Chondrocyte (in vitro differentiated cells): ENCODE measurements at places on chromosomes 1 and 21. TPM values are rescaled to one million over a fixed set of nuclear protein-coding genes. Genes with fewer than 3 reads are reported as not detected.

DNA sequence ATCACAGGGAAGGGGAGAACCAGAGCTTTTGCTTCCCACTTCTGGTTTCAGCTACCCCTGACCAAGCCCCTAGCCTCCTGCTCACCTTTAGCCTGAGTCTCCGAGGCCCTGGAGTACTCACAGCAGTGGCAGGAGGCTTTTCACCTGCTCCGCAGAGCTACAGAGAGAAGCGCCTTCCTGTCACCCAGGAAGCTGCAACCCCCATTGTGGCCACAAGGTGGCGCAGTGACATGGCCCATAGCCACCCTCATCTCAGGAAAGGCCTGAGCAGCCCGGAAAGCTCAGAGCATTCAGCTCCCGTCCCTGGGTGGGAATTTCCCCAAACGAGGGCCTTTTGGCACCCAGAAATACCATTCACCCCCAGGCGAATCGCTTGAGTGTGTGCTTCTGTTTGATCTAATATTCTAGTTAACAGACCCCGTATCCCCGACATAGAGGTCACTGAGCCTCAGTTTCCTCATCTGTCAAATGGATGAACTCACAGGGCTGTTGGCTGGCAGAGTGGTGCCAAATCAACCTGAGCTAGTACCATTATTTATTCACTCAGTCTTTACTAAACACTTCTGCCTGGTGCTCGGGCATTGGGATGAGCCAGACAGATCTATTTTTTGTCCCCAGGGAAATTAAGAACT is 25.3 kb downstream of the A3GALT2 start:
- peaks cover 23% of the 10 kb centered on the region for H3K36me3 ChIP-seq
- peaks cover 16% of the 10 kb centered on the region for H3K4me1 ChIP-seq
- peak overlapping the region; percentile 8 for H3K27ac ChIP-seq
- no peaks in the 10 kb centered on the region for H3K27me3 ChIP-seq
- DNase-seq = no peak

- peaks cover 13% of the 10 kb centered on the region for H3K4me1 ChIP-seq
- H3K27ac ChIP-seq = no peak overlapping the region
- no peaks in the 10 kb centered on the region for H3K36me3 ChIP-seq
Measured at GRCh38 chr1:117015724-117016123, 14.2 kb downstream of the CD101 start.

DNA sequence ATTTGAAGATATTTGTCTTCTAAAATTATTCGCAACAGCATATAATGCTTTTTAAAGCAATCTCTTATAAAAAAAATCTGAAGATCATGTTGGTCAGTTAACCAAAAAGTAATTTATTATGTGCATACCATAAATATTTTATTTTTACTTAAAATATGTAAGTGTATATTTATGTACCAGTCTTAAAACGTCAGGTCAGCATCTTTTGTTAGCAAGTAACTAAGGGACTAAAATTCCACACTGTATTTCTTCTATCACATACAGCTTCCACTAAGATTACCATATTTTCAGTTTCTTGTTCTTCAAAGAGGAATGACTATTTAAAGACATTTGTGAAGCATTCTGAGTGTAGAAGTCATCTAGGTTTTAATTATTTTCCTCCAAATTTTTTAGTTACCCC is 19.6 kb downstream of the NEGR1 start:
- no peak overlapping the region for H3K27ac ChIP-seq
- no peaks in the 10 kb centered on the region for H3K27me3 ChIP-seq
- no peak overlapping the region for H3K4me3 ChIP-seq
- no peak for DNase-seq

- peaks cover 8% of the 10 kb centered on the region for H3K4me1 ChIP-seq
- H3K36me3 ChIP-seq = no peaks in the 10 kb centered on the region
- H3K27ac ChIP-seq = no peak overlapping the region
- H3K27me3 ChIP-seq = no peaks in the 10 kb centered on the region
- DNase-seq = peak; percentile 18
Measured at GRCh38 chr1:9778905-9779304, 44.9 kb downstream of the CLSTN1 start.

IL24 gene
- not detected in 3 replicates for total RNA-seq

- H3K27me3 ChIP-seq = no peaks in the 10 kb centered on the region
- DNase-seq = no peak
- no peak overlapping the region for H3K4me3 ChIP-seq
- H3K36me3 ChIP-seq = no peaks in the 10 kb centered on the region
Measured at GRCh38 chr1:77468257-77468948, 186.6 kb downstream of the AK5 start.

DNA sequence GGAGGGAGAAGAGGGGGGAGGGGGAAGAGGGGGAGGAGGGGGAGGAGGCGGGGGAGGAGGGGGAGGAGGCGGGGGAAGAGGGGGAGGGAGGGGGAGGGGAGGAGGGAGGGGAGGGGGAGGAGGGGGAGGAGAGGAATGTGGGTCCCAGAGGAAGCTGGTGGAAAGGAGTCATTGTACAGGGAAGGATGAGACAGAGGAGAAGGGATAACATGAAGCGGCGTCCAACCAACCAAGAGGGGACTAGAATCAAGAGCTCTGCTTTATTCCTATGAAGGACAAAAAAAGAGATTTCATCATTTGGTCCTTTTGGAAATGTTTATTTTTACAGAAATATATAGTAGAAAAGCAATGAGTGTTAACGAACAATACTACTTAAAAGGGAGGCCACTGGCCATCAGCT is 24.5 kb downstream of the COA6 start:
- H3K27ac ChIP-seq = no peak overlapping the region
- no peak for DNase-seq
- no peak overlapping the region for H3K4me3 ChIP-seq
- peaks cover 4% of the 10 kb centered on the region for H3K36me3 ChIP-seq

DNA sequence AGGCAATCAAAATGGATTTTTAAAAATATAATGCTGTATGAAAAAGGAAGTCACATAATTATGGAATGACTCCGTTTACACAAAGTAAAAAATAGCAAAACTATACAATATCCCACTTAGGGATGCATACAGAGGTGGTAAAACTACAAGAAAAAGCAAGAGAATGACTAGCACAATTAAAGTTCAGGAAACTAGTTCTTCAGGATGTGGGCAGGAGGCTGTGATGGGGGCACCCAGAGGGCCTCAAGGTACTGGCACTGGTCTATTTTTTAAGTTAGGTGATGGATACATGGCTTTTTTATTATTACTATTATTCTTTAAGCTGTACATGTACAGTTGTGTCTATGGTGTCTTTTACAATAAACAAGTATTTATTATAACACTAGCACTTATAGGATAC is 1.4 kb upstream of the ZC3H12A start:
- H3K27ac ChIP-seq = peak overlapping the region; percentile 98
- H3K27me3 ChIP-seq = no peaks in the 10 kb centered on the region
- peaks cover 73% of the 10 kb centered on the region for H3K4me1 ChIP-seq
- H3K36me3 ChIP-seq = peaks cover 3% of the 10 kb centered on the region
- no peak for DNase-seq
- H3K4me3 ChIP-seq = peak overlapping the region; percentile 63

DNA sequence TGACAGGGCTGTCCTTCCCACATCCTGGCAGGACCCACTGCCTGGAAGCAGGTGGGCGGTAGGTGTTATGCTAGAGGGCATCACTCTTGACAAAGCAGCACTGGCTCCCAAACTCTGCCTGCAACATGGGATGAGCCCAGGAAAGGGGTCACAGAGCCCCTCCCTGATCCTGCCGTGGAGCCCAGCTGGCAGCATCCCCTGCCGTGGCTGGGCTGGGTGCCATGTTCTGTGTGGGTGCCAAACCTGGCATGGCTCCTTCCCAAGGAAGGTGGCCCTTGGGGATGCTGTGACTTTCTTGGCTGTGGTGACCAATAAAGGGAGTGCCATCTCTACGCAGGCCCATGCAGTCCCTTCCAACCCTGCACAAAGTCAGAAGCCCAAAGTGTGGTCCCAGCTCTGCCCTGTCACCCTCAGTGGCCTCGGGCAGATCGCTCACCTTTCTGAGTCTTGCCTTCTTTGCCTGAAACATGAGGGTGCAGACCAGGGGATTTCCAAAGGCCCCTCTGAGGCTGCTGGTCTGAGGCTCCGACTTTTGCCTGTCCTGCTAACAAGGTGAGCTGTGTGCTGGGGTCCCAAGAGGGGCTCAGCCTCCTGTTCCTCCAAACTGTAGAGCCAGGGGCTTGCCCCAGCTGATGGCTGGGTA is 6.0 kb downstream of the CDK18 start:
- H3K36me3 ChIP-seq = no peaks in the 10 kb centered on the region
- H3K4me3 ChIP-seq = no peak overlapping the region
- H3K27me3 ChIP-seq = no peaks in the 10 kb centered on the region
- no peak for DNase-seq

- no peak for DNase-seq
- H3K4me1 ChIP-seq = peaks cover 27% of the 10 kb centered on the region
- H3K36me3 ChIP-seq = peaks cover 9% of the 10 kb centered on the region
- H3K4me3 ChIP-seq = peak overlapping the region; percentile 88
- H3K27me3 ChIP-seq = no peaks in the 10 kb centered on the region
Measured at GRCh38 chr1:35030756-35031446, 844 bp downstream of the ZMYM6 start.

GRCh38 chr1:121413821-121414220 is 229.0 kb downstream of the SRGAP2C start:
- H3K27ac ChIP-seq = no peak overlapping the region
- H3K36me3 ChIP-seq = no peaks in the 10 kb centered on the region
- no peak overlapping the region for H3K4me3 ChIP-seq
- no peak for DNase-seq

FLG2 gene
- total RNA-seq = not detected in 3 replicates

TNFRSF1B gene
- total RNA-seq = 0.22 TPM in 1 of 3 replicates, not detected in the others

- no peak overlapping the region for H3K4me3 ChIP-seq
- H3K27me3 ChIP-seq = peaks cover 7% of the 10 kb centered on the region
- H3K4me1 ChIP-seq = no peaks in the 10 kb centered on the region
Measured at GRCh38 chr1:30419831-30420230, 303.6 kb downstream of the MATN1 start.
